ENCODE measurements at places on chromosomes 6 and 20. TPM values are rescaled to one million over a fixed set of nuclear protein-coding genes. Genes with fewer than 3 reads are reported as not detected.

The CLDN20 gene
- total RNA-seq = not detected

The MYB gene
- total RNA-seq = 0.54 TPM

The DPM1 gene
- total RNA-seq = 52.3 TPM

The DYNLT2 gene
- total RNA-seq = 2.0 TPM

The PPIL1 gene
- 11.4 TPM for total RNA-seq

The BFSP1 gene
- total RNA-seq = 3.5 TPM

The ZNF334 gene
- total RNA-seq = 14.0 TPM

The APOM gene
- total RNA-seq = not detected

The KCNK16 gene
- total RNA-seq = not detected

The SFTA2 gene
- not detected for total RNA-seq

The SLC24A3 gene
- total RNA-seq = 0.57 TPM

The PRDM13 gene
- total RNA-seq = not detected

The LHFPL5 gene
- not detected for total RNA-seq

The SMPDL3A gene
- 19.6 TPM for total RNA-seq

The DEFB132 gene
- total RNA-seq = not detected

The SGK2 gene
- 0.09 TPM for total RNA-seq

The IPCEF1 gene
- 1.3 TPM for total RNA-seq

The ULBP2 gene
- 3.3 TPM for total RNA-seq

The CPNE5 gene
- total RNA-seq = 0.18 TPM

The ID4 gene
- total RNA-seq = 18.0 TPM

The SAMD5 gene
- total RNA-seq = 0.09 TPM

The GMPR gene
- total RNA-seq = 2.5 TPM

The CFB gene
- 32.9 TPM for total RNA-seq

The AGER gene
- total RNA-seq = 0.16 TPM

The BNIP5 gene
- total RNA-seq = not detected

The TFAP2D gene
- total RNA-seq = not detected

The CYP39A1 gene
- total RNA-seq = 4.7 TPM

The IL17A gene
- not detected for total RNA-seq

The PXMP4 gene
- 2.7 TPM for total RNA-seq

The RSPH4A gene
- 0.82 TPM for total RNA-seq

The LINC00237 gene
- not detected for total RNA-seq

The LAMA2 gene
- 103 TPM for total RNA-seq

The MYCT1 gene
- 2.6 TPM for total RNA-seq

The ZKSCAN4 gene
- 5.9 TPM for total RNA-seq

The C20orf202 gene
- total RNA-seq = 0.09 TPM

The CDSN gene
- not detected for total RNA-seq

The NUDT3 gene
- 24.4 TPM for total RNA-seq

The CSNK2B gene
- 214 TPM for total RNA-seq

The FABP7 gene
- not detected for total RNA-seq

The RAET1L gene
- not detected for total RNA-seq

The MYLK2 gene
- not detected for total RNA-seq

The RBM24 gene
- total RNA-seq = 1.9 TPM

The PRRT1 gene
- 0.41 TPM for total RNA-seq

The C6orf132 gene
- 1.4 TPM for total RNA-seq

The CCM2L gene
- total RNA-seq = not detected

The SMLR1 gene
- total RNA-seq = not detected

The OPN5 gene
- total RNA-seq = not detected

The SOBP gene
- 7.4 TPM for total RNA-seq

The SLC32A1 gene
- total RNA-seq = not detected

The ATXN1 gene
- total RNA-seq = 39.3 TPM

The DEFB119 gene
- not detected for total RNA-seq

The LTB gene
- not detected for total RNA-seq

The PBOV1 gene
- not detected for total RNA-seq

The ERVFRD-1 gene
- total RNA-seq = not detected

The TMC2 gene
- total RNA-seq = not detected

The SLC17A2 gene
- not detected for total RNA-seq

The SIM1 gene
- total RNA-seq = under 0.01 TPM

The RPS10 gene
- 2,945 TPM for total RNA-seq

The CFAP206 gene
- total RNA-seq = 0.27 TPM

The SLC44A4 gene
- total RNA-seq = 0.27 TPM

Data from fibroblast of the aortic adventitia (primary cell).